ENCODE measurements at places on chromosomes 1 and 21.

- peak; percentile 49 for DNase-seq
Measured at GRCh38 chr1:236280438-236281197, 1.1 kb downstream of the ERO1B start.

- DNase-seq, result no peak
Measured at GRCh38 chr1:235571482-235571881, 67.2 kb upstream of the B3GALNT2 start.

DNA sequence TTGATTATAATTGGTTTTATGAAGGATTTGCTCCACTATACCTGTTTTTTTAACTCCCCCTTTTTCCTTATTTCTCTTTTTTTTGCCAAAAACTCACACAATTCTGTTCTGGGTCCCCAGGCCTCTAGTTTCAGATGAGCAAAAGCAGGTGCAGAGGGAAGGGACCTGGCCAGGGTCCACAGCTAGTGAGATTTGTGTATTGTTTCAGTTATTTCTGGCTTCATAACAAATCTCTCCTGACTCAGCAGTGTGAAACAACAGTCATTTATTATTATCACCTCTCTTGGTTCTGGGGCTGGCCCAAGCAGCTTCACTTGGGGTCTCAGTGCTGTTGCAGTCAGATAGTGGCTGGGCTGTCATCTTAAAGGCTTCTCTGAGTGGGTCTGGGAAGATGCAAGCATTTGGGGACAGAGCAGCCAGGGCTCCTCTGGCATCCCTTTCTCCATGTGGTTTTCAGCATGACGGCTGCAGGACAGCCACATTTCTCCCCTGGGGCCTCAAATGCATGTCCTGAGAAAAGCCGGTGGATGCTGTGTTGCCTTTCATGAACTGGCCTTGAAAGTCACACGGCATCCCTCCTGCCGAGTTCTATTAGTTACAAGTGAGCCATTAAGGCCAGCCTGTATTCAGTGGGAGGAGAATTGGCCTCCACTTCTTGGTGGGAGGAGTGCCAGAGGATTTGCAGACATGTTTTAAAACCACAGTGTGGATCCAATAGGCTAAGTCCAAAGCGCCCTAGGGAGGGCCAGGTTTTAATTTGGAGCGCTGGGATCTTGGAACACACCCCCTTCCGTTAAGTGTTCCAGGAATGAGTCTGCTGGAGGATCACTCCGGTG lies 137.1 kb downstream of the CAMTA1 start:
- DNase-seq, result peak; percentile 79

GRCh38 chr1:167003711-167004110 lies 14.6 kb downstream of the MAEL start:
- no peak for DNase-seq

DNA sequence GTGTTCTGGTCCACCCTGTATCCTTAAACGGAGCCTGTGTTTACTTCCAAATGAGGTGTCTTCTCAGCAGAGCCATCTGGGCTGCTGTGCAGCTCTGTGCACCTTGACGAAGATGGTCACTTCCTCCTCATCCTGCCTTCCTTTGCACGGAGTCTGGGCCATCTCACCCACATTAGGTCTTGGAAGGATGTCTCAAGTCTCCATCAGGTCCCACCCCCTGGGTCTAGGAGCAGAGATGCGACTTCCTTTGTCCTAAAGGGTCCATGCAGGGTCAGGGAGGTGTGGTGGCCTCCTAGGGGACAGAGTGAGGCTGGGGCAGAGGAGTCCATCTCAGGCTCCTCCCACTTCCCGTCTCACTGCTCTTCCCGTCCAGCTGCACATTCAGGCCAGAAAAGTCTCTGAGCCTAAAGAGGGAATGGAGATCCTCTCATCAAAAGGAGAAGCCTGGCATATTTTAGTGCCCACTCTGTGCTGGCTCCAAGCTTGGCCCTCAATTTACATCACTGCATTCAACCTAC lies 209.2 kb downstream of the MATN1 start:
- DNase-seq, result no peak

DNA sequence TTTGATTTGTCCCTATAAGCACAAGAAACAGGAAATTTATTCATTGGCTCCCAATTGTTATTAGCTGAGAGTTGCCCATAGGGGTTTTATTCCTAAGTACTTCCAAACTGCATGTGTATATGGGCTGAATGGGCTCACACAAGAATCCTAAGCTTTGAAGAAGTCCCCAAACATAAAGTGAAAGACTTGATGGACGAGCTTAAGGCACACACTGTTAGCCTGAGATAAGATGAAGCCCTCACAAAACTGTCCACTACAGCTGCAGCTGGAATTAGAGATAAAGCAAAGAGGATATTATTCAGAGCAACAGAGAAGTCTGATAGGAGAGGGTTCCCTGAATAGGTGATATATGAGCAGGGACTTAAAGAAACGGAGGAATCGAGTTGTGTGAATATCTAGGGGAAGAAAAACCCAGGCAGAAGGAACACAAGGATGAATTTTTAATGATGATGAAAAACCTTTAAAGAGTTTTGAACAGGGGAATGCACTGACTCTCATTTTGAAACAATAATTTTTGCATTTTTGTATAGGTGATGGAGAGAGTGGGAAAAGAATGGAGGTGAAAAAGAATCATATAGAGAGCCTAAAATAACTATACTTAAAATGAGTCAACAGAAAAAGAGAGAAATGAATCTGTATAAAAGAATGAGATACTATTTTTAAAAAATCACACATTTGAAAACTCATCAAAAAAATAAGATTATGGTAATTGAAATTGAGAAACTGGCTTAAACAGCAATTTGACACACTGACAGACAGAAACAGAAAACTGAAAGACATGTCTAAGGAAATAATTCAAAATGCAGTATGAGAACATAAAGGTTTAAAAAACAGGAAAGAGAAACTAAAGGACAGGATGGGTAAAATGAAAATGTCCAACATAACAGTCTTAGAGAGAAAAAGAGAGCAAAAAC lies 133.6 kb upstream of the POGK start:
- DNase-seq, result no peak

- DNase-seq, result no peak
Measured at GRCh38 chr1:243910607-243911006, 60.6 kb upstream of the AKT3 start.

DNA sequence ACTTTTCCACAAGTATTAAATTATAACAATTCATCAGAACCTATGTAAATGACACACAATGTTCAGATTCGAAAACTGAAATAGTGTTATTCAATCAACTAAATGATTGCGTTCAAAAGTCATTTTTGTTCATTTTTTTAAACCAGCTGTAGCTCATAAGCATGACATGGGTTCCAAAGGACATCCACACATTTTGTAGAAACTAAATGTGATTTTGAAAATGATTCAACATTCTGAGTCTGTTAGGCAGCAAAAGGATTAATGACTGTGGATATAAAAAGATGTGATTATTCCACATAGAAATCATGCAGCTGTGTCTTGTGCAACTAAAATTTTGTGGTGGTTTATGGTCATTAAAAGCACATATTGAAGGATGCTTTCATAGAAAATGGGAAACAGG lies 204.5 kb downstream of the BRINP3 start:
- no peak for DNase-seq

Data from MM.1S (cell line).